ENCODE measurements at places on chromosomes 13 and 19. TPM values are rescaled to one million over a fixed set of nuclear protein-coding genes. Genes with fewer than 3 reads are reported as not detected.

The CD177 gene
- not detected for total RNA-seq

The PTGIR gene
- total RNA-seq, result 8.6 TPM

The ERICH6B gene
- total RNA-seq, result not detected

The EDDM13 gene
- total RNA-seq, result not detected

The CYP2A7 gene
- total RNA-seq, result not detected

The SHC2 gene
- total RNA-seq, result not detected

The GIPC3 gene
- 0.52 TPM for total RNA-seq

The PROZ gene
- total RNA-seq, result not detected

The CLDND2 gene
- not detected for total RNA-seq

The GPC6 gene
- not detected for total RNA-seq

The CPAMD8 gene
- 2.3 TPM for total RNA-seq

The NLRP9 gene
- total RNA-seq, result not detected

The POGLUT2 gene
- 0.64 TPM for total RNA-seq

The APOC1 gene
- total RNA-seq, result not detected

The ZNF626 gene
- 4.0 TPM for total RNA-seq

The ZNF865 gene
- total RNA-seq, result 12.8 TPM

The SLAIN1 gene
- 27.7 TPM for total RNA-seq

The ERVK3-1 gene
- total RNA-seq, result 117 TPM

The VSTM2B gene
- not detected for total RNA-seq

The LGALS4 gene
- total RNA-seq, result 2.1 TPM

The IGSF23 gene
- not detected for total RNA-seq

The NPHS1 gene
- not detected for total RNA-seq

The SIAH3 gene
- total RNA-seq, result not detected
